Ammon's horn (tissue), 1 donor: ENCODE measurements at places on chromosomes 7 and 10.

DNA sequence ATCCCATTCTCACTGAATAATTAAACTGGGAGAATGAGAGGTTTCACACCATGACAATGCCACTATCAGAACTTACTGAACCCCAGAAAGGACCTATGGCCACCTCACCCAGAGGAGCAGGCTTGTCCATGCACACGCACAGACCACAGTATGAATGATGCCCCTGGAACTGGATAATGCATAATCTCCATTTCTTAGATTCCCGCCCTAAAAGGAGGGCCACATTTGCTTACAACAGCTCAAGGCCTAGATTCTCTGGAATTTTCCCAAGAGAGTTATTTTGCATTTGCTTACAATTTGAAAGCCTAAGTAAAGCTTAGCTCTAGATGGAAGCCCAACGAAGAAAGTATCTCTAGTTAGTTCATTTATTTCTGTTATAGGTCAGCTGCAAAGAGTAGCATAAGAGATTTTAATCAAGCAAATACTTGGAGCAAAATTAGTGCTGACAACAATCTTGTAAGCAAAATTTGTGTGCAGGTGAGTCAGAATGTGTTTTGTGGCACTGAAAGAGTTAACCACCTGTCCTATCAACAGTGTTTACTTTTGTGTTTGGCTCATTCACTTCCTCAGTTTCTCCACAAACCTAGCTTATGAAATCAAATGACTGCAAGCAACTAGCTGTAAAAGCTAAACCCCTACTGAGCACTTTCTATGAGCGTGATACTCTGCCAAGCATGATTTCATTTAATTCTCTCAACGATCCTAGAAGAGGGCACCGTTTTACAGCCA, 32.1 kb downstream of the ELMO1 start:
- DNase-seq = no peak

DNA sequence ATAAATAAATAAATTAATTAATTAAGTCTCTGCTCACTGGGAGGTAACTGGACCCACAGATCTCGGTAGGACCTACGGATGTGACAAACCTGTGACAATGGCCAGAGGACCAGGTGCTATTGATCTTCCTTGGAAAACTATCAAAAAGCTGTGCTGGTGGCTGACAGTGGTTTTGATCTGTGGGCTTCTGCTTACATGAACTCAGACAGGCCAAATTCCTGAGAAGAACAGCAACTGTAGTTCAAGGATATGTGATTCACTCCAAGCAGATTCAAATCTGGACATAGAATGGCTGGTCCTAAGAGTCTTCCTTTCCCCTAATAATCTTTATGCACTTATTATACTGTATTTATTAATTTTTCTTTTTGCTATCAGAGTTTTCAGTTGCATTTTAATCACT, 80.0 kb downstream of the ATXN7L1 start:
- no peak for DNase-seq

GRCh38 chr10:123379156-123379555, 225.0 kb downstream of the BUB3 start:
- no peak for DNase-seq

DNA sequence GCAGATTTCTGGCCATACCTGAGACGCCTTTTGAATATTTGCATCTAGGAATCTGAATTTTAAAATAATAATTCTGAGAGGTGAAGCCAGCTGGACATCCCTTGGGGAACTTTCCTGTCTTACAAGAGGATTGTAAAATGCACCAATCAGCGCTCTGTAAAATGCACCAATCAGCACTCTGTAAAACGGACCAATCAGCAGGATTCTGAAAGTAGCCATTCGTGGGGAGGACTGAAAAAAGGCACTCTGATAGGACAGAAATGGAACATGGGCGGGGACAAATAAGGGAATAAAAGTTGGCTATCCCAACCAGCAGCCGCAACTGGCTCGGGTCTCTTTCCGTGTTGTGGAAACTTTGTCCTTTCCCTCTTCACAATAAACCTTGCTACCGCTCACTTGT, 9.9 kb downstream of the PPIF start:
- DNase-seq = no peak

DNA sequence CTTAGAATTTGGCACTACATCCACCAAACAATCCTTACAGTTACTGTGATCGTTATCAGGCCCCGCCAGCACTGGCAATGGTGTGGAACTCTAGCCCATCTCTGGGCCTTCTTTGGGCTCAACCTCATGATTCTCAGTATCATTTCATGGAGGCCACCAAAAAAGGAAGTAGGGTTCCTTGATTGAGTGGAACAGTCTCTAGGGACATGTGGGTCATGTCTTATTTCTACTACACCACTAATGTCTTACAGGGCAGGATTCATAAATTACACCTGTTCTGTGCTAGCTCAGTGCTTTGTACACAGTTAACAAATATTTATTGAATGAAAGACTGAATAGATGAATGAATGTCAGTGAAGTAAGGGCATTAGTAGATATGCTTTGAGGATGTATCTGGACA, 53.9 kb downstream of the AP3M1 start:
- no peak for DNase-seq

DNA sequence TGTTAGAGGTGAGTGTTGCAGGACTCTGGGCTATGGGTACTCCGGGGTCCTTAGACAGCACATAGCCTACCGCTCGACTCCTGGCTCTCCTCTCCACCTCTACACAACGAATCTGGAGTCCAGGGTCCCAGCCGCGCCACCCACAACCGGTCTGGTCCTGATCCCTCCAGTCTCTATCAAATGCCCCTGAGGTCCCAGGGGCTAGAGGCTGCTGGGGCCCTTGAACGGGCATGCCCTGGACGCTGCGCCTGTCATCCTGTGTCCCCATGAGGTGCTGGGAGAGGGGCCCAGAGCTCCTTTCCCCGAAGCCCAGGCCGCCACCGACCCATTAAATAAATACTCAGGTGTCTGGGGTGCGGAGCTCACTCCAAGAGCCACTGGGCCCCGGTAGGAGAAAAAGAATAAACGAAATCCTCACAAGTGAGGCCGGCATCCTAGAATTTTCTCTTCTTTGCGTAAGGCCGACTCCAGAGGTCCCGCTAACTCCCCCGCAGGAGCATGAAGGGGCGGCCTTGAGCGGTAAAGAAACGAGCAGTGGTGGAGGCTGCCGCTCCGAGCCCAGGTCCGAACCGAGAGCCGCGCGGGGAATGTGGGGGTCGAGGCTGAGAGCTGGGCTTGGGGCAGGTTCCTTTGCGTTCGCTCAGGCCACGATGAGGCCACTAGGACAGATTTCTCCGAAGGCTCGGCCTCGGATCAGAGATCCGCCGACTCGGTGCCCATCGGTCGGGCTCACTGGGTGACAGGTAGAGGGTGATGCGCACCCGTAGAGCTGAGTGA, 166.7 kb downstream of the NRF1 start:
- no peak for DNase-seq

GRCh38 chr7:69256634-69257081, 341.6 kb upstream of the AUTS2 start:
- DNase-seq = peak; percentile 77

- DNase-seq = no peak
Observed at GRCh38 chr7:121313793-121314676, 14.8 kb upstream of the WNT16 start.

DNA sequence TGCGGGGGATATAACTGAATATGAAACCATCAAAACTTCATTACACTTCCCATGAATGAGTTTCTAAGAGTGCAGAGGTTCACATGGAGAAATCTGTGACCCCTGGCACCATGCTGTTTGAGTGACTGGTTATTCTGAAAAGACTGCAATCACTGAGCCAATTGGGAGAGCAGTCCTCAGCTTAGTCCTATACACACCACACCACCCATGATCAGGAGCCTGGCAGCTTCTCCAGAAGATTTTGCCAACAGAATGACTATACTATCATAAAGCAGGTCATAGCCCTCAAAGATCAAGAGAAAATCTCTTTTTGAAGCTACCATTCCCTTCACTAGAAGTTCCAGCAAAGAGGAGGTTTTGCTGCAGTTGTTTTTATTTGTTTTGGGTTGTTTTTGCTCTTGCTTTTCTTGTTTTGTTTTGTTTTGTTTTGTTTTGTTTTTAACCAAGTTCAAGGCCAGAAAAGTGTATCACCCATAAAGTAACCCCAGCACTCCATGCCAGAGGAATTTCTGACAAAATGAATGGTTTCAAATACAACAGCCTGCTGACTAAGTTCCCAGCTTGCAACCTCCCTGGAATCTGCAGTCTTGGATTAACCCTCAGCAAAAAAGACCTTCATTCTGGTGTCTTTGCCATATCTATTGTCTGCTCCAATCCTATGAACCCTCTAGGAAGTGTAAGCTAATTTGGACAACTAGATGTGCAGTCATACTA, 19.7 kb upstream of the HGF start:
- DNase-seq = no peak

DNA sequence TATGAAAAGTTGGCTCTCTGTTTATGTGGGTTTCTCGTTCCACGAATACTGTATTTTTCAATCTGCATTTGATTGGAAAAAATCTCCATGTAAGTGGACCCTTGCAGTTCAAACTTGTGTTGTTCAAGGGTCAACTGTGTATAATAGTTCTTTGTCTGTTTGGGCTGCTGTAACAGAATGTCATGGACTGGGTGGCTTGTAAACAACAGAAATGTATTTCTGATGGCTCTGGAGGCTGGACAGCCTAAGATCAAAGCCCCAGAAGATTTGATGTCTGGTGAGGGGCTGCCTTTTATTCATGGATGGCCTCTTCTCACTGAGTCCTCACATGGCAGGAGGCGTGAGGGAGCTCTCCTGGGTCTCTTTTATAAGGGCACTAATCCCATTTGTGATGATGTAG, 36.2 kb downstream of the INPP5F start:
- DNase-seq = no peak

DNA sequence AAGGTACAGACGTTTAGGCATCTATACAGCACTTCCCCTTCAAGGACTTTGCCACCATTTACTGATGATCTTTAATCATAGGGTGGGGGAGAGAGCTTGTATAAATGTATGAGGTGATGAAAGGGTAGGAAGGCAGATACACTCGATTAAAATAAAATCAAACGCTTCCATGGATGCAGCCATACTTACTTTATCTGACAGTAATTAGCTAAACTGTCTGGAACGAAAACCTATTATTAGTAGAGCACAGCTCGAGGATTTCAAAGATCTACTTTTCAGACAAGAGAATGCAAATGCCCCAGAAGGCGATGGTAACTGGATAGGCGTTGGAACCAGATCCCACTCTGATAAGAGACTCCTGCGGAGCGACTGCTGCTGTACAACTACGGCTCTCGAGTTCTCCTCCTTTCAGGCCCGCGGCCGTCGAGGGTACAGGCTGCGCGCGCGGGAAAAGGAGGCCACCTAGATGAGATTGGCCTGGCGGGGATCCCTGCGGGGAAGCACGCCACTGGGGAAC, 3.1 kb upstream of the NKX2-3 start:
- no peak for DNase-seq

DNA sequence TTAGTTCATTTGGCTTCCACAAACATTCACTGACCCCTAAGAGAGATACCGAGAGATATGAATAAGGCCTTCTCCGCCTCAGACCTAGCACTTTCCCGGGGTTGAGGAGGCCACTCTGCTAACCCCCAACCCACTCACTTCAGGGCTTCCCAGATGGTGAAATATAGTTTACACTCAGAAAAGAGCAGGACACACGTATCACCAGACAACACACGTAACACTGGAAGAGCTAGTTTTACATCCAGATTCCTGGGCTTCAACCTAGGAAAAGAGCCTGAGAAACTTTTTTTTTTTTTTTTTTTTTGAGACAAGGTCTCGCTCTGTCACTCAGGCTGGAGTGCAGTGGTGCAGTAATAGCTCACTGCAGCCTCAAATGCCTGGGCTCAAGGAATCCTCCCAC, 15.2 kb upstream of the DLG5 start:
- DNase-seq = no peak

GRCh38 chr10:54011117-54011516, 789.9 kb downstream of the PCDH15 start:
- DNase-seq = no peak

GRCh38 chr7:159083698-159084068, 61.0 kb downstream of the VIPR2 start:
- no peak for DNase-seq

GRCh38 chr7:139776486-139777132, 1.2 kb downstream of the HIPK2 start:
- peak; percentile 68 for DNase-seq

- DNase-seq = no peak
Observed at GRCh38 chr7:55473932-55474331, 98.4 kb downstream of the VOPP1 start.

GRCh38 chr10:113158183-113158582, 208.1 kb downstream of the TCF7L2 start:
- DNase-seq = no peak

DNA sequence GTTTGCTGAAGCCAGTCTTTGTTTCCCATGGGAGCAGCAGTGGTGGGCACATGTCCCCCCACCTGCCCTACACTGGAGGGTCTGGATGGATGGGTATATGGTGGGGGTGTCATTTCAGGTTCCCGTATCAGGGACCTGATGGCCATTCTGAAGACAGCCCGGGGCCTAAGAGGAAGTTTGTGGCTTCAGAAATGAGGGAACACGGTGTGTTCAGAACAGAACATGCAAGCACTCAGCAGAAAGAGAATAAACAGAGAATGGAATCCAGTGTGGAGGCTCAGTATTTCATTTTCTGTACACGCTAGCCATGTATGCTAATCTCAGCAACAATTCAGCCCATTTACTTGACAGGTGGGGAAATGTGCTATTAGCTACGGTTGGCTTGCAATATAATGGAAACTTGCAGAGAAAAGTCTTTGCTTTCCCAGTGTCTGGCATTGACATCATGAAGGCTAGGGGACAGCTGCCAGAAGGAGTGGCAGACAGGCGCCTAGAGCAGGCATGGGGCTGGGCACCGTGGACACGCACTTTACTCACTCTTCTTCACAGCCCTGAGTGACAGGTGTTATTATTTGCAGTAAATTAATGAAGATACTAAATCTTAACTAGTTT, 98.6 kb downstream of the ELMO1 start:
- peak; percentile 47 for DNase-seq

DNA sequence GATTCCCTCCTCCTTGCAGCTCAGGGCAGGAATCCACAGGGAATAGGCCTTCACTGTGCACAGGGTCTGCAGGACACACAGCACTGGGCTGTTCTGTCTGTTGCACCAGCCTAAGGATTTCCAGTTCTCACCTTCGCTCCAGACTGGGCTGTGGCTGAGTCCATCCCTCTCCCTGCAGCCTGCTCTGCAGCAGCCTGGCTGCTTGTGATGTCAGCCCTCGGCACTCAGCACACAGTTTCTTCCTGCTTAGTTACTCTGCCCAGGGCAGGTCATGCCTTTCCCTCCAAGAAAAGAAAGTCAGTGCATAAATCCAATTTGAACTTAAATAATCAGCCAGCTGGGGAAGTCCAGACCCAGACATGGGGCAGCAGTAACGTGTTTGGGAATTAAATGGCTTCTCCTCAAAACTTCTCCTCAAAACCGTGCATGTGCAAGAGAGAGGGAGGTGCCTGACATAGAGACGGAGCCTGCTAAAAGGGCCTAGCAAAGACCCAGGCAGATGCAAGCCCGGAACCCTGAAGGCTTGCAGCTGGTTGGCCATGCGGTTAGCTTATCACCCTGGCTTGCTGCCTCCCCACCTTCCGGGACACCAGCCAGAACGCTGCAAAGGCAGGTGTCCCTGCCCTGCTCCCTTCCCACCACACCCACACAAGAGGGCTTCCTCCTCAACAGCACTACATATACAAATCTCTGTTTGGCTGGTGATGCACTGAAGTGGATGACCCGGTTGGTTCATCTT, 10.9 kb upstream of the GDF2 start:
- DNase-seq = no peak
